Neural crest cell (in vitro differentiated cells): ENCODE measurements at places on chromosomes 4 and X. TPM values are rescaled to one million over a fixed set of nuclear protein-coding genes. Genes with fewer than 3 reads are reported as not detected.

The TMSB15B gene
- 36.8 and 40.7 TPM in 2 replicates for total RNA-seq

The SLC9B1 gene
- total RNA-seq, result 1.7 and 2.0 TPM in 2 replicates

The GUCY1A1 gene
- 0.44 and 0.75 TPM in 2 replicates for total RNA-seq

The CWH43 gene
- not detected in 2 replicates for total RNA-seq

The CXXC4 gene
- total RNA-seq, result 18.9 and 20.3 TPM in 2 replicates

The ENOX2 gene
- 38.3 and 40.3 TPM in 2 replicates for total RNA-seq

The KIT gene
- total RNA-seq, result 14.5 and 18.7 TPM in 2 replicates

The TSPAN7 gene
- 9.1 and 9.7 TPM in 2 replicates for total RNA-seq

The GC gene
- not detected in 2 replicates for total RNA-seq

The NUP54 gene
- 67.0 and 73.3 TPM in 2 replicates for total RNA-seq

The OTC gene
- total RNA-seq, result 0.14 TPM in 1 of 2 replicates, not detected in the other

The PCDH7 gene
- total RNA-seq, result 6.8 and 8.0 TPM in 2 replicates

The C4orf50 gene
- 0.02 TPM in 2 replicates for total RNA-seq

The GAB1 gene
- total RNA-seq, result 27.2 and 29.2 TPM in 2 replicates

The LRBA gene
- 28.2 and 30.3 TPM in 2 replicates for total RNA-seq

The TREX2 gene
- 0.77 and 1.6 TPM in 2 replicates for total RNA-seq

The PLXNA3 gene
- 74.1 and 75.1 TPM in 2 replicates for total RNA-seq

The SPANXA2 gene
- total RNA-seq, result not detected in 2 replicates

The AWAT2 gene
- total RNA-seq, result not detected in 2 replicates

The CPZ gene
- not detected in 2 replicates for total RNA-seq

The KLHL4 gene
- 1.9 and 2.7 TPM in 2 replicates for total RNA-seq

The CXCL8 gene
- not detected in 2 replicates for total RNA-seq

The PAK3 gene
- 11.9 and 12.3 TPM in 2 replicates for total RNA-seq

The SRPX2 gene
- 0.30 and 0.35 TPM in 2 replicates for total RNA-seq

The PRPS2 gene
- 24.8 and 27.2 TPM in 2 replicates for total RNA-seq
